ENCODE measurements at places on chromosomes 3 and 15.

DNA sequence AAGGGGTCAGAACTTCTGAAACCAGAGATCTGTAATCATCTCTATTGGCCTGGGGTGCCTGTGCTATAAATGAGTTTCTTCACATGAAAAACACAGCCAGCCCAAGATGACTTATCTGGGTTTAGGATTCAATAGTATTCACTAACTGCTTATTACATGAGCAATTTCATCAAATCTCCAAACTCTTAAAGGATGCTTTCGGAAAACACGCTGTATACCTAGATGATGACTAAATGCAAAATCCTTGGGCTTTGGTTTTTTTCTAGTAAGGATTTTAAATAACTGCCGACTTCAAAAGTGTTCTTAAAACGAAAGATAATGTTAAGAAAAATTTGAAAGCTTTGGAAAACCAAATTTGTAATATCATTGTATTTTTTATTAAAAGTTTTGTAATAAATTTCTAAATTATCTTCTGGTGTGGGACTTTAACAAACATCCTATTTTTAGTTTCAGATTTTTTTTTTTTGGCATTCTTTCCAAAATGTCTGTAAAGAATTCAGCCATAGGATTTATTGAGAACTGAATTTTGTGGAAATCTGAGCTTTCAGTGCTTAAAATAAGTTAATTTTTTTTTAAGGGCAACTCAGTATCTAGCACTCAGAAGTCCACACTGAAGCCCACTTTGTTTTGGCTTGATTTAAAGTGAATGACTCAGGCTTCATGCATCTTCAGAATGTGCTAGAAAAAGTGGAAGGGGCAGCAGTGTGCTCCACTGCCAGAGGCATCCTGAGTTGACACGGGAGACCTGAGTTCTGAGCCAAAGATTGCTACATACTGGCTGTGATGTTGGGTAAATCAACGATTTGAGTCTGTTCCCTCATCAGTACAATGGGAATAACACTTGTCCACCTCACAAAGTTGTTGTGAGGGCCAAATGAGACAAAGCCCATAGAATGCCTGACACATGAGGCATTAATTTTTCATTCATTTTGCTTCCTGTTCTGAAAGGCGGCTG lies 18.7 kb downstream of the TMEM43 start:
- DNase-seq: peak; percentile 88

GRCh38 chr3:195806211-195806915 lies 5.4 kb downstream of the MUC4 start:
- no peak for DNase-seq

DNA sequence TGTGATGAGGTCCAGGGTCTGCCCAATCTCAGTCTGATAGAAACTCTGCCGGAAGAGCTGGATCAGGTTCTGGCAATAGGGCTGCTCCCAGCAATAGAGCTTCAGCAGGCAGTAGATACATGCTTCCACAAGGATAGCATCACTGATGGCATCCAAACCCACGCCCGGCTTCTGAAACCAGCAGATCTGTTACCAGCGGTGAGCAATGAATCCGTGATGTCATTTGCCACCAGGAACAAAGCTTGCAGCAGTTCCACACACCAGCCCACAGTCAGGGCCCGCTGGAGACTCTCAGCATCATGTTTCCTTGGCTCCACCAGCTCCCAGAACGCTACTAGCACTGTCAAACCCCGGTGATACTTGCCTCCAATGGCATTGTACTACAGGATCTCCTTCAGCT lies 19.3 kb upstream of the TTBK2 start:
- no peak for DNase-seq

DNA sequence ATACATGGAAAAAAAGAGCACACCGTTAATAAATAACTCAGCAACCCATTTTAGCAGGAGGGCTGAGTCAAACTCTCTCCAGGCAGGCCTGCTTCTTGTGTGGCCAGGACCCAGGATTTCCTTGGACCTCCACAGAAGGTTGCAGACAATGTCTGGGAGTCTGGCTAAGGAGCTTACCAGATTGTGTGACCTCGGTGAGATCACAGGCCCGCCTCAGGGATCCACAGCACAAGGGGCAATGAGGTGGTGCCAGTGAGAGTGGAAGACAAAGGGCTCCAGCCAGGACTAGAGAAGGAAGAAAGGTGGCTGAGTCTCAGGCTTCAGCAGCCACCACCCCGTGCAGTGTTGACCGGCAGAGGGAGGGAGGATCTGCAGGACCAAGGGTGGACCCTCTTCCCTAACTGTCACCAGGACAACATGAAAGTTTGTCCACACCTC lies 32.2 kb upstream of the SEC22A start:
- DNase-seq: no peak

GRCh38 chr3:65783117-65783516 lies 255.6 kb downstream of the MAGI1 start:
- no peak for DNase-seq

GRCh38 chr3:186258968-186259367 lies 103.1 kb downstream of the DGKG start:
- no peak for DNase-seq

GRCh38 chr3:195764961-195765706 lies 44.4 kb downstream of the MUC20 start:
- DNase-seq: no peak

GRCh38 chr15:92121047-92121446 lies 267.5 kb downstream of the SLCO3A1 start:
- DNase-seq: no peak

DNA sequence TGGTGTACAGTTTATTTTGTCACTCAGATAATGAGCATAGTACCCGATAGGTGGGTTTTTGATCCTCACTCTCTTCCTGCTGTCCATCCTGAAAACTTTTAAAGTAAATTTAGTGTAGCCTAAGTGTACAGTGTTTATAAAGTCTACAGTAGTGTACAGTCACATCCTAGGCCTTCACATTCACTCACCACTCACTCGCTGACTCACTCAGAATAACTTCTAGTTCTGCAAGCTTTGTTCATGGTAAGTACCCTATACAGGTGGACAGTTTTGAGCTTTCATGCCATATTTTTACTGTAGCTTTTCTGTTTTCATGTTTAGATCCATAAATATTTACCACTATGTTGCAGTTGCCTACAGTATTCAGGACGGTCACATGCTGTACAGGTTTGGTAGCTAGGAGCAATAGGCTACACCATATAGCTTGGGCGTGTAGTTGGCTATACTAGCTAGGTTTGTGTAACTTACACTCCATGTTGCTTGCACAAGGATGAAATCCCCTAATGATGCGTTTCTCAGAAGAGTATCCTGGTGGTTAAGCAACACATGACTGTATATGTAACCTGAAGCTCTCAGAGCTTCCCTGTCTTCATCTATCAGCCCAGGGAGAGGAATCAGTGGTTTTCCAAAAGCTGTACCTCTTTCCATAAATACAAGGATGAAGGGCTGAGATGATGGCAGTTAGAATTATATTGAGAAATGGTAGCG lies 87.6 kb upstream of the SLC25A26 start:
- DNase-seq: no peak

DNA sequence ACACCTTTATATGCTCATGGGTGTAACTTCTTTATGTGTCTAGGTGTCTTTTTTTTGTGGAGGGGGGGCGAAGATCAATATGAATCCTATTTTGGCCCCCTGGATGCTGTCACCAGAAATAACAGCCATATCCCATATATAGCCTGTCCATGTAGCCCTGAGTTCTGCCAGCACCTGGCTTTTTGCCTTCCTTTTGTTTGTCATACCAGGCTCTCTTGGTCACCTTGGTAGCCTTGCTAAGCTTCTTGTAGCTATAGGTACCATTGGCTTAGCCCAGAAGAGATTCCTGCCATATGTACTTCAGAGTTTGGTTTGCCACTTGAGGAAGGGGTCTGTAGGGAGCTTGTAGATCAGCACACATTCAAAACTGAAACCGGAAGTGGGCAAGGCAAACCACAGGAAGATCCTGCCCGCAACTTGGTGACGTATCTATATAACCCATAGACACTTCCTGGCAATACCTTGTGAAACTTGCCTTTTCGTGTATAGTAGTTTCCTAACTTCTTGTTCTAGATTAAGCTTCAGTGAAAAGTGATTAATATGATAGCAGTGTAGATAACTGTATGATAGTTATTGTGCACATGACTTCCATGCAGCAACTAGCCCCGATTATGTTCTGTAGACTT lies 11.9 kb downstream of the RASA2 start:
- DNase-seq: no peak

DNA sequence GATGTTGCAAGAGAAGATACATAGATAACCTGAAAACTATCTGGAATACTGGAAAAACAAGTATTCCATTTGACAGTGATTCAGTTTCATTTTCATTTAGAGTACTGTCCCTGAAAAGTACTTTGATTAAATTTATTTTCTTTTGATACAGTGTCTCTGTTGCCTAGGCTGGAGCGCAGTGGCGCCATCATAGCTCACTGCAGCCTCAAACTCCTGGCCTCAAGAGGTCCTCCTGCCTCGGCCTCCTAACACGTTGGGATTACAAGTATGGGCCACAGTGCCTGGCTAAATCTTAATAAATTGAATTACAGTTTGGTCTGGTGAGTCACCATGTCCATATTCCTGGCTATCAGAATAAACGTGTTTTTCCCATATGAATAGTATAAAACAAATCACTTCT lies 1.6 kb upstream of the LEO1 start:
- DNase-seq: no peak

- no peak for DNase-seq
Measured at GRCh38 chr3:29440413-29441305, 159.8 kb downstream of the RBMS3 start.

GRCh38 chr15:74829991-74830390 lies 3.6 kb downstream of the CPLX3 start:
- no peak for DNase-seq

GRCh38 chr3:156132313-156132712 lies 11.9 kb downstream of the KCNAB1 start:
- DNase-seq: no peak

DNA sequence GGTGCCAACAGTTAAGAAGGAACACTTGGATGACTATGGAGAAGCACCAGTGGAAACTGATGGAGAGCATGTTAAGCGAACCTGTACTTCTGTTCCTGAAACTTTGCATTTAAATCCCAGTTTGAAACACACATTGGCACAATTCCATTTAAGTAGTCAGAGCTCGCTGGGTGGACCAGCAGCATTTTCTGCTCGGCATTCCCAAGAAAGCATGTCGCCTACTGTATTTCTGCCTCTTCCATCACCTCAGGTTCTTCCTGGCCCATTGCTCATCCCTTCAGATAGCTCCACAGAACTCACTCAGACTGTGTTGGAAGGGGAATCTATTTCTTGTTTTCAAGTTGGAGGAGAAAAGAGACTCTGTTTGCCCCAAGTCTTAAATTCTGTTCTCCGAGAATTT lies 3.0 kb downstream of the SKIL start:
- DNase-seq: no peak

DNA sequence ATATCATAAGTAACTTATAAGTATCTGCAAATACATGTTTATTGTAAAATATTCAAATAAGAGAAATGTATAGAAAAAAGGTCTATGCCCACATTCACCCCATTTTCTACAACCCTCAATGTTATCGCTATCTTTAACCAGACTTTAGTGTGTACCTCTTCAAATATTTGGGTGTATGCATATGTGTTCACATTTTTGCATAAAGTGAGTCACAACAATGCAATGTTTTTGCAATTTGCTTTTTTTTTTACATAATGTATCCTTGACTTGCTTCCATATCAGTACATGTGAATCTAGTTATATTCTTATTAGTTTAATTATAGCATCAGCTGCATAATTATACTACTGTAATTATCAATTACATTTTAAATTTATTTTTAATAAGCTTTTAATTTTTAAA lies 117.3 kb upstream of the LYSMD4 start:
- DNase-seq: no peak

DNA sequence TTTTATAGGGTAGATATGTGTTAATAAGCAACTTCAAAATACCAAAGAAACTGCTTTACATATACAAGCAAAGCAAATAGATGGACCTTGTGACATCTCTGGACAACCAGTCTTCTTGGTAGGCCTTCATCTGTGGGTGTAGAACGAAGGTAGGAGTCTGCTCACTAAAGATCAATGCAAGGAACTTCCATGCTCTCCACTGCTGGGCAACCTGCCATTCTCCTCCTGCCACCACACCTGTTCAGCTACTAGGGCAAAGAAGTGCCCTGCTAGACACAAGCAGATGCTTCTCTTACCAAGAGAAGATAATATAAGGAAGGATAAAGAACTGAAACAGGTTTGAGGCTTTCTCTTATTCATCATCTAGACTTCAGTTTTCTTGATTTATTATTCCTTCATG lies 12.6 kb downstream of the PPARG start:
- DNase-seq: no peak
